ENCODE measurements at places on chromosomes 2 and 18.
A peak's percentile ranks its signal among the peaks of the same experiment; 100 is the strongest.

GRCh38 chr2:167862782-167863181 lies 384.6 kb downstream of the STK39 start:
- DNase-seq, result no peak

DNA sequence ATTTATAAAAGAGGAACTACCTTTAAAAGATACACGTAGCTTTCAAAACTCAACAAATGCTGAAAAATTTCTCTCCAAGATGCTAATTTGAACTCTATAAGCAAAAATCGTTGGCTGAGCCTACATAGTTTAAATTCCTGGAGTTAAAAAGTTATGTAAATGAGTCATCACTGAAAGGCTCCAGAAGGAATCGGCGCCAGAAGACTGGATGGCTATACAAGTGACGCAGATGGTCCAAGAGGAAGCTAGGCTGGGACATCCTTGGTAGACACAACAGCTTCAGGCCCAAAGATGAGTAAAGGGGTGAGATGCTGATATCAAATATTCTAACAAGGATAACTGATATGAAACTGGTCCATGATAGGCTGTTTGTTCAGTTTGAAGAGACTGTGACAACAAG lies 22.8 kb upstream of the DNAH6 start:
- DNase-seq, result no peak

DNA sequence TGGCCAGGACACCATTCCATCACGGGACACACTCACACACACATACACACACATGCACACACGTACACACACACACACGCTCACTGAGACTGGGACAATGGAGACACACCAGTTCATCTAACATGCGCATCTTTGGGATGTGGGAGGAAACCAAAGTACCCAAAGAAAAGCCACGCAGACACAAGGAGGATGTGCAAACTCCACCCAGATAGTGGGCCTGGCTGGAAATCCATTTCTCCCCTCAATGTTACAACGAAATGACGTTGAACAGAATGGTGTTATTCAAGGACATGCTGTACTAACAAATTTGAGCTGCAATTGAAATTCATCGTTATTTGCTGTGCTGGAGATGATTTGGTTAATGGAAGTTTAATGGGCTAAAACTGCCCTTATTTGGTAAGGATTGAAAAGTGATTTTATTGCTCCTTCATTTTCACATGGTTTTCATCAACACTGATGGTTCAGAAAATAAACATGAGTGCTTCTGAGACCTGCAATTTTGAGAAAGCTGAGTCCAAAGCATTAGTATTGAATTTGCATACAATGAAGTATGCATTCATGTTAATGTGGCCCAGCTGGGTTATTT lies 110.0 kb downstream of the KCNE4 start:
- DNase-seq, result no peak

DNA sequence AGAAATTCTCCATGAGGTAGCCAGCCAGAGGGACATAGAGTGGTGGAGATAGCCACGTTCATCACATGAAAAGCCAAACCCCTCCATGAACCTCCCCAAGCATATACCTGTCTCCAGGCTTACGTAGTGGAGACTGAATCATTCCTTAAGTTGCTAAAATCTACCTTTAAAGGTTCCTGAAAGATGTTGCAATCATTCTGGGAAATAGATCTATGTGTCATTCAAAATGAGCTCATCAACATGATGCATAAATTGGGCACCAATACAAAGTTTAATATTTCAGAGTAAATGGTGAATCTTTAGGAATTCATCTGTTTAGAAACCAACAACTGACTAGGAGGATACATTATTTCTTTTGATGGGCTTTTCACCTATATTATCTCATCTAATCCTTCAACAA lies 362.6 kb upstream of the ID2 start:
- no peak for DNase-seq

GRCh38 chr2:56522605-56523089 lies 338.9 kb downstream of the CCDC85A start:
- DNase-seq, result no peak

DNA sequence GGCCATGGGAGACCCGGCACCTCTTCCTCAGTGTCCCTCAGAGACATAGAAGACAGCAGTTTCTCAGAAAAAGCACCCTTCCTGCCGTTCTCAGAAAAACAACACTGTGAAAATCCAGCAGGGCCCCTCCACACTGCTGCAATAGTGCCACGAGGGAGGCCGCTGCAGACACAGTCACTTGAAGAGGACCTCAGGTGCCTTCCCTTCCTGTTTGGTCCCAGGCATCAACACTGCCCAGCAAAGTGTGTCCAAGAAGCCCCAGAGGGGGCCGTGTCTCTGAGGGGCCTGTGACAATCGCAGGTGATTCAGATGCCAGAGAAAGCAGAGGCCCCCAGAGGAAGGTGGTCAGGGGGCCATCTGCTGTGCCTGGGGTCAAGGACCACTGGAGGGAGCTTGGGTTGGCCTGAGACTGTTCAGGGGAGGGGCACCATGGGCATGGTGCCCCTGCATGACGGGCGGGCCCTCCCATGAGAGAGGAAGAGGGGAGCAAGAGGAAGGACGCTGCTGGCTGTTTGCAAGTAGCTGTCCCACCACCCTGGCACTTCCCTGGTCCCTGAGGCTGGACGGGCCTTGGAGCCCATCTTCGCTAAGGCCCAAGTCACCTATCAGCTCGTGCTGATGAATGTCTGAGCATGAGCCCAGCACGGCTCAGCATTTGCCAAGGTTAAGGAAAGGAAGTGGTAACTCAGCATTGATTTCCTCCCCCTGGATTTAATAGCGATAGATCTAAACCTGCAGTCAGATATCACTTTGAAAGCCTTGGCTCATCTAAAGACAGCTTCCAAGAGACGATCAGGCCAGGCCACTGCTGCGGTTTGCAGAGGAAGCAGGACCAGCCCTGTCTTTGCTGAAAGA lies 9.1 kb downstream of the TWIST2 start:
- DNase-seq, result no peak

GRCh38 chr2:64203858-64204632 lies 59.8 kb upstream of the PELI1 start:
- DNase-seq, result peak; percentile 83

- no peak for DNase-seq
Observed at GRCh38 chr2:70122470-70122869, 35.2 kb downstream of the PCBP1 start.

DNA sequence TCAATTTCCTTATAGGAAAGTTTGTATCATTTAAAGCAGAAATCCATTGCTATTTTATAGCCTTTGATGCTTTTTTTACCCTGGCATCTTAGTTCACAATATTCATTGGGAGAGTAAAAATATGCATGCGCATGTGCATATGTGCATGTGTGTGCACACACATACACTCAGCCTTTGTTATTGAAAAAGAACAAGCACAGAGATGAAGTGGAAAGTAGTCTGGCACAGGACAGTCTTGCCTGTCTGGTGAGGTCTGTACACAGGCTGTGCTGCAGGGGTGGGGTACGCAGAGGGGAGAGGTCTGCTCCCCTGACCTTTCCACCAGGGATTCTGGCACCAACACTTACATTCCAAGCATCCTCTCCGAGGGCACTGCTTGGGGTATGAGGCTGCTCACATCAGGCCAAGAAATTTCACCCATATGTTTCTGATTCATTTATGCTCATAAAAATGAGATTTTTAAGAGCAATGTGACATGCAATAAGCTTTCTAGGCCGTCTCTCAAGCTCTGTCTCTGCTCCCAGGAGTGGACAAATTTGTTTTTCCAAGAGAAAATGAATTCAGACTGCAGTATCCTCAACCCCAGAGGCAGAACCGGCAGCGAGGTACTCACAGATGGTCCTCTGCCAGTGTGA lies 237.2 kb downstream of the INSIG2 start:
- DNase-seq, result no peak

DNA sequence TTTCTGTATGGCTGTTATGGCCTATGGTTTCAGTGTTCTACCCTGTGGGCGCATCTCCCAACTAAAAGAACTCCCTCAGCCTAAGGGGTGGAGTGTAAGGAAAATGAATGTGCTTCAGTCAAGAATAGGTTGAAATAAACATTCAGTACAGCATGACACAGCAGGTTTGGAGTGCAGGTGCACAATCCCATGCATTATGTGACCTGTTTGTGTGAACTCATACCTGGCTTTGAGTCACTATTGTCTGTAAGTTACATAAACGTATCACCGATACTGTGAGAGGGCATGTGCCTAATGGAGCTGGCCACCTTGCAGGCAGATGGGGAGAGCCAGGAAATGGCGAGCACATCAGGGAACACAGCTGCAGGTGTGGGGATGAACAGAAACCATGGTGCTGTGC lies 216.0 kb downstream of the DSEL start:
- DNase-seq, result peak; percentile 47

- DNase-seq, result no peak
Observed at GRCh38 chr18:79796531-79797405, 970 bp upstream of the KCNG2 start.

GRCh38 chr2:118654945-118655344 lies 192.5 kb downstream of the EN1 start:
- DNase-seq, result no peak

GRCh38 chr2:140269000-140269399 lies 1488.8 kb upstream of the NXPH2 start:
- no peak for DNase-seq

DNA sequence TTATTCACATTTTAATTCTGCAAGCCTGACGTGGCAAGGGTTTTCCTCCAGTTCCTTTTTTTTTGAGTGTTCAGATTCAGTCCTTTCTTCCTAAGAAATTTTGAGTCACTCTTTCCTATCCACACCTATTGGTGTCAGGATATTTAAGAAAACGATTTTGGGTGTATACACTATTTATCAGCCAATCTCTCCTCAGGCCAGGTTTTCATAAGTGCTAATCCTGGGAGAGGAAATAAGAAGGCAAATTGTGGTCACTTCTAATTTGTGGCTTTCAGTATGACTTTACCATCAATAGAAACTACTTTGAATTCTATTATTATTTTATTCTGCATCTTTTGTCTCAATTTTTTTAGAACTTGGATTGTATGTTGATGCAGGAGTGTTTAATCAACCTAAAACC lies 174.4 kb downstream of the DSEL start:
- DNase-seq, result no peak

GRCh38 chr18:31774477-31774785 lies 13.8 kb upstream of the SLC25A52 start:
- no peak for DNase-seq

DNA sequence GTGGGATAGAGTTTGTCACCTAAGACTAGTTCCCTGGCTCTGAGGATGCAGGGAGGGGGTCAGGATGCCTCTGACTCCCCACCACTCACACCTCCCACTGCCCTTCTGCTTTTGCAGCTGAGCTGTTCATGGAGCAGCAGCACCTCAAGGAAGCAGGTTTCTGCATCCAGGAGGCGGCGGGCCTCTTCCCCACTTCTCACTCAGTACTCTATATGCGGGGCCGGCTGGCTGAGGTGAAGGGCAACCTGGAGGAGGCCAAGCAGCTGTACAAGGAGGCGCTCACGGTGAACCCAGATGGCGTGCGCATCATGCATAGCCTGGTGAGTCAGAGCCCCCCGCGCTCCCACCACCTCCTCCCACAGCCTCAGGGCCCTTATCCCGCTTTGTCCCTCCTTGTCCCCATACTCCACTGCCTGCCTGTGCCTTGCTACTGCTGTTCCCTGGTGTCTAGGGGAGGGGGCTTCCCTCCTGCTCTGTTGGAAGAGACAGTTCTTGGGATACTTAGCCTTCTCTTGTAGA lies 94.4 kb downstream of the STPG4 start:
- no peak for DNase-seq

GRCh38 chr18:31957728-31958127 lies 14.8 kb upstream of the TRAPPC8 start:
- no peak for DNase-seq

GRCh38 chr2:74036450-74037195 lies 51.9 kb downstream of the TET3 start:
- no peak for DNase-seq

DNA sequence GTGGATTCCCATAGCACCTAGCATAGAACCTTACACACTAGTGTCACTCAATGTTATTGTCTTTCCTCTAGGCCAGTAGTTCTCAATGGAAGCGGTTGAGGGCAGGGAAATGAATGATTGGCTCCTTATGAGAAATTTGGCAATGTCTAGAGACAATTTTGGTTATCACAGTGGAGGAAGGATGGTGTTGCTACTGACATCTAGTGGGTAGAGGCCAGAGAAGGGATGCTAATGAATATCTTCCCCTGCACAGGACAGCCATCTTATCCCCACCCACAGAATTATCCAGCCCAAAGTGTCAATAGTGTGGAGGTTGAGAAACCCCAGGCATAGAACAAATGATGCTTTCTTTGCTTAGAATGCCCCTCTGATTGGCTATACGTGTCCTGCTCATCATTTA lies 15.8 kb downstream of the C18orf63 start:
- DNase-seq, result no peak

DNA sequence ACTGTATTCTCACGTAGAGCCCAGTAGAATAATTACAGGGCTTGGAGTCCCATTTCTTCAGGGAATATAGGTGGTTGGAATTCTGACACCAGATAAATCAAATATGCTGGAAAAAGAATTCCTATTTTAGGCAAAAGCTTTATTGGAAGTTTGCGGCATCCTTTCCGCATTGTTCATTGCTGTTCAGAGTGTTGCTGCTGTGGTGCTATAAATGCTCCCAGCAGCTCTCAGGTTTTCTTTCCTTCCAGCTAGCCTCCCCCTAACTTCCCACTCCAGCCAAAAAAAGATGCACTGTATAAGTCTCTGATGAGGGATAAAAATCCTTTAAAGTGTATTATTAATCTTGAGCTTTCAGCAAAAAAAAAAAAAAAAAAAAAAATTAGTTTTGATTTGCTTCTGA lies 25.5 kb upstream of the POLR1B start:
- DNase-seq, result no peak

- no peak for DNase-seq
Observed at GRCh38 chr2:217459680-217460405, 543.0 kb downstream of the TNS1 start.

DNA sequence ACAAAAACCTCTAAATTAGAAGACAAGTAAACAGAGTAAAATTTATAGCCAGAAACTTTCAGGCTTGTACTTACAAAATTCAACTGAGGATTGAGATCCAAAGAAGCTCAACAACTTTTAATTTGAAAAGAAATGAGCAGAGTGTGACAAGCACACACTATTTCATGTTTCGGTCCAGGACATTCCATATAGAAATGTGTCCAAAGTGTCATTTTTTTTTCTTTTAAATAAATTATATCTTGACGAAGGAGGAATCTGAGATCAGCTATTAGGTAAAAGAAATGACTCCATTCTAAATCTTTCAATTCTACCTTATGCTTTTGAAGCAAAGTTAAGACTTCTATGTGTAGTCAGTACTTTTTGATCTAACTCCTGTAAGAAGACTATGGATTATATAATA lies 4.6 kb downstream of the FN1 start:
- no peak for DNase-seq

- no peak for DNase-seq
Observed at GRCh38 chr2:241258505-241259280, 56.8 kb downstream of the HDLBP start.

Data from CD4-positive, alpha-beta T cell treated with Interleukin-10 for 1 hour (primary cell).